Right cardiac atrium (tissue), 5 donors: ENCODE measurements at places on chromosomes 7 and 10. TPM values are rescaled to one million over a fixed set of nuclear protein-coding genes. Genes with fewer than 3 reads are reported as not detected.

The CTTNBP2 gene
- total RNA-seq = 5.5 TPM

The CPA4 gene
- total RNA-seq = 0.65 TPM

The PLEKHA8 gene
- 5.0 TPM for total RNA-seq

The HACD1 gene
- 165 TPM for total RNA-seq

The ASAH2 gene
- total RNA-seq = 1.9 TPM

The CH25H gene
- 0.67 TPM for total RNA-seq
